Melanocyte of skin (primary cell): ENCODE measurements at places on chromosomes 2 and 18. TPM values are rescaled to one million over a fixed set of nuclear protein-coding genes. Genes with fewer than 3 reads are reported as not detected.

Gene TMEM198
- total RNA-seq, result 2.8 and 4.3 TPM in 2 replicates

Gene VWA3B
- total RNA-seq, result not detected in 2 replicates

Gene CD226
- total RNA-seq, result 0.93 and 1.7 TPM in 2 replicates

Gene STAT4
- 0.73 and 2.1 TPM in 2 replicates for total RNA-seq

Gene RNASEH1
- total RNA-seq, result 34.0 and 42.3 TPM in 2 replicates

Gene LRRC30
- total RNA-seq, result not detected in 2 replicates

Gene GTF2A1L
- total RNA-seq, result not detected in 2 replicates

Gene ZFP36L2
- total RNA-seq, result 8.3 TPM in 2 replicates
